Lung (tissue), 17 donors: ENCODE measurements at places on chromosomes 1 and 21. TPM values are rescaled to one million over a fixed set of nuclear protein-coding genes. Genes with fewer than 3 reads are reported as not detected.
A peak's percentile ranks its signal among the peaks of the same experiment; 100 is the strongest.

DNA sequence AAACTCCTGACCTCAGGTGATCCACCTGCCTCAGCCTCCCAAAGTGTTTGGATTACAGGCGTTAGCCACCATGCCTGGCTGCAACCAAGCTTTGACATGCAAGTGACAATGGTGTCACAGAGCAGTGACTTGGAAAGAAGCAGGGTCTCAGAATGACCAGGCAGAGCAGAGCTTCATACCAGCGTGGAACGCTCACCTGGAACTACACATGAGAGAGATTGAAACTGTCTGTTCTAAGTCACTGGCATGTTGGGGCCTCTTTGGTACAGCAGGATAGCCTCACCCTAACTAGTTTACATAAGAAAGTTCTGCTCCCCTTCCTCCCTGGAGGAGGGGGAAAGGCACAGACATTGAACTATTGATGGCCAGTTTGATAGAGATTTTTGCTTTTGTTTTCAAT lies 47.5 kb upstream of the ITPKB start:
- DNase-seq = no peak

DNA sequence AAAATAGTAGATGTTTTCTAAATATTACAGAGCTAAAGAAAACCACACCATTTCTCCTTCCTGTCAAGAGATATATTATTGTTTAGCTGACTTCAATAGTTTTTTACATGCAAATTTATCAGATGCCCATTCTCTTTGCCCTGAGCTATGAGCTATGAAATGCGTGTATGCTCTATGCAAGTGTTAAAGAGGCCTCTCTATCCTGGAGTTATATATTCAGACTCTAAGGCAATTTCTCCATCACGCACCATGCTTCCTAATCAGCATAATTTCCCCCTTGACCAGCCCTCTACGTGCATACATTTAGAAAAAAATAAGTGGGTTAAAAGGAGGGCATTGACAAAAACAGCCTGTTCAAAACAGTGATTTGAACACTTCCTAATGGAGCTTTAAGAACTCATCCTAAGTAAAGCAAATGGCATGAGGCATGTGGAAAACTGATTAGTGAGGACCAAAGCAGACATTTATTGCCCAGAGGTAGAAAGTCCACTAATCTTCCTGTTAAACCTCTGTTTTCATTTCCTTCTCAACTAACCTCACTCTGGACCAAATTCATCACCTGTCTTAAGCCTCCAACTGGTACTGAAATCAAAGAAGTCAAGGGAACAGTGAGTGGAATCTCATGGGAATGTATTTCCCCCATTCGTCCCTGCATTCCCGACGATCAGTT lies 565.8 kb upstream of the PKN2 start:
- DNase-seq = no peak

- DNase-seq = no peak
These were observed 4.4 kb downstream of the NME7 start for GRCh38 chr1:169363046-169363730.

- no peak for DNase-seq
These were observed 310.2 kb upstream of the AJAP1 start for GRCh38 chr1:4344065-4344732.

DNA sequence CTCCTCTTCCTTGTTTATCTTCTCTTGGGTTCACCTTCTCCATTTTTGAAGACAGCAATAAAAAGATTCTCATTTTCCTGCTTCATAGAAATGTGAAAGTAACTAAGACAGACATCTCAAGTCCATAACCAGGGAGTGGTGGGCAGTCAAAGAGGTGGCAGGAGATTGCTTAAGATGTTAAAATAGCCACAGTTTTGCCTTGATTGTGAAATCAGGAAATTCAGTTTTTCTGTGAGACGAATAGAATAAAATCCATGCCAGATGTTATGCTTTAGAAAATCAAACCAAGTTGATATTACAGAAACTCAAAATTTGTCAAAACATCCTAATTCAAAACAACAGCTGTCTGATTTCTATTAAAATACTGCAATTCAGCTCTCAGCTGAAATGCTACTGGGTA lies 57.2 kb downstream of the TNN start:
- peak; percentile 79 for DNase-seq

DNA sequence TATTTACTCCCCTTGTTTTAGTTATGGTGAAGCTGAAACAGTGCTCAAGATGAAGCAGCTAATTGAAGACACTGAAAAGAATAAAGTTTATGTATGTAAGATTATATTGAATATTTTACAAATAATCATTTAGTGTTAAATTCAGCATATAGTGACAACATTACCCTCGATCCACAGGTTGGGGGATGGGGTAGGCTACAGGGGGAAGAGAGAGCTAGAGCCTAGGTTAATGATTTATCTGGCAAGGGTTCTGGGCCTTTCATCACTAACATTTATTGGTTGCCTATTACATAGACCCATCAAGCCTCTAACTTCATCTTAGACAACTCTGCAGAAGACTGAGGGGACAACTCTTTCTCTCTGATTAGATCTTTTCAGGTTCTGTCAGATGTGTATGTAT lies 21.3 kb downstream of the ZCCHC17 start:
- no peak for DNase-seq

DNA sequence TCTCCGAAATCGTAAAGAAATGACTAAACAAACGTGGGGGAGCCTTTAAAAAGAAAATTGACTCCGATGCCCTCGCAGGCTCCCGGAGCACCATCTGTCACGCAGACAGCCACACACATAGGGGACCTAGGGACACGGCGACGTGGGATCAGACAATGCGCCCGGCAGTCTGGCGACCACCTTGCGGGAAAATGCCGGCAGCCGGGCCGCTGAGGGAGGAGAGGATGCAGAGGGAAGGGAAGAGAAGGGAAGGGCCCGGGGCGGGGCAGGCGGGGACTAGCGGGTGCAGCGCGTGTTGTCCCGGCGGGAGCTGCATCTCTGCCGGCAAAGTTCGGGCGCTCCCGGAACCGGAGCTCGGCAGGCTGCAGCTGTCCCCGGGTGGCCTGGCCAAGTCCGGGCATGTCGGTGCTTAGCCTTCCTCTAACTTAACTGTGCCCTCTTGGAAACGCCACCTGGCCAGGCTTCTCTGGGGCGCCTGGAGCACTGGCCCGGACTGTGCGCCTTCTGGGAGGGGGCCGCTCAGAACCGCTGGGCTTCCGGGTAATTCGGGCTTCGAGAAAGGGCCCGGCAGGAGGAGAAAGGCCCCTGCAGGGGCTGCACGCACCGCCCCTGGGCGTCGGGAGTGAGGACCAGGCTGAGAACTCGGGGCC lies 1.8 kb downstream of the NHLH2 start:
- DNase-seq = peak; percentile 19

DNA sequence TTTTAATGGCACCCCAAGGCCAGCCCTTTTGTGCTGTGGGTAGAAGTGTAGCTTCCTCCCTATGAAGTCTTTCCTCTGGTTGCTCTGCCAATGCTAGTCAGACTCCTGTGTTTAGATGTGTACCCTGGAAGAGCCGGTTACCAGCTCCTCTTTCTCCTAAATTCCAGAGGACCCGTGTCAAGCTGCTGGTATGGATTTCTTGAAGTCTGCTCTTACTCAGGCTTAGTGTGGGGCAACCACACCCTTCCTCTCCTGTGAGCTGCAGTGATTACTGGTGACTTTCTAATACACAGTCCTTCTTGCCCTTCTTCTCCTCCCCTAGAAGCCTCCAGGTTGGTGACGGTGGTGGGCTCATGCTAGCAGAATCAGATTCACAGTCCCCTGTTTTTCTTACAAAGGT lies 74.1 kb upstream of the AKT3 start:
- DNase-seq = no peak

- no peak for DNase-seq
These were observed 205.4 kb downstream of the NFIA start for GRCh38 chr1:61287734-61288133.

- no peak for DNase-seq
These were observed 32.2 kb downstream of the KLHDC7A start for GRCh38 chr1:18512883-18513282.

DNA sequence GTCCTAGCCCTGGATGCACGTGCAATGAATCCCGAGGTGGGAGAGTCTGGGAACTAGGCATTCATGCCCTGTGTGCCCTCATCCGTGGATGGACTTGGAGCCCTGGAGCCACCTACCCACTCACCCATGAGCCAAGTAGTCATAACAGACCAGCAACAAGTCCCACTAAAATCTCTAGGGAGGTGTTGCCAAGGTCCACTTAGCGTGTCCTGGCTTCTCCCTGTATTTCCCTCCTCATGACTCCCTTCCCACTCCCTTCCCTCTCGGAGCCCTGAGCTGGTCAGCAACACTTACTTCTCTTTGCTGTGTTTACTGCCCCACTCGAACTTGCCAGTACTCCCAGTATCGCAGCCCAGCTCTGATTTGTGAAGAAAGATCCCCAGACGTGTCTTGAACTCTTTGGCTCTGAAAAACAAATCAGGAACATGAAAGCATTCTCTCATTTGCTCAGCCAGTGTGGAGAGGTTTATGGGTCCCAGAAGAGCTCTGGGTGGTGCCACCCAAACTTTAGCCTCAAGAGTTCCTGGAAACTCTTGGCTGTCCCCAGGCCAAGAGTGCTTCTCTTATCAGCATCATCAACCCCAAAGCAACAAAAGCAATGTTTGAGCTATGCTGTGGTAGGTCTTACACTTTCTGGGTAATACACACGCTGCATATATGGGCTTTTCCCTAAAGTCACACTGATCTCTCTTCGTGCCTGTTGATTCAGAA lies 1.1 kb downstream of the RGS16 start:
- no peak for DNase-seq

- no peak for DNase-seq
These were observed 13.5 kb downstream of the SLC2A1 start for GRCh38 chr1:42945164-42945563.

DNA sequence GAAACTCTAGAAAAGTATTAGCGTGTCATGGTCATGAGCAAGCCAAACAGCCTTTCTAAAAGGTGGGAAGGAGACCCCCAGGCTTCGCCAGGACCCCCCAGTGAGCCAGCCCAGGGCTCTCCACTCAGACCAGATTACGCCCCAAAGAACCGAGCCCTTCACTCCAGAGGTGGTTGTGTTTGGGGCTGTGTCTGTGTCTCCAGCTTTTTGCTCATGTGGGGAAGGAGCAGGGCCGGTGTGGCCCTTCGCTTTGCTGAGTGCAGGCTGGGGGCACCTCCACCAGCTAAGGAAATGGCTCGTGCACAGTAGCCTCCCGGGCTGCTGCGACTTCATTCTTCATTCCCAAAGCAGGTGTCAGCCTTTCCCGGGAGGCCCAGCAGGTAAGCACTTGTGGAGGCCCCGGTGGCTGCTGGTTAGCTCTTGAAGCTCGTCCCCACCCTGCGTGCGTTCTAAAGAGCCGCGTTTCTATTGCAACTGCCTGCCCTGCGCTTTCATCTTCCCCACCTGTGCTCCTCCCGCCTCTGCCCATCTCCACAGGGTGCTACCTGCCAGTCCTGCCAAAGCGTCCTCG lies 531 bp downstream of the TSPEAR start:
- peak; percentile 64 for DNase-seq

DNA sequence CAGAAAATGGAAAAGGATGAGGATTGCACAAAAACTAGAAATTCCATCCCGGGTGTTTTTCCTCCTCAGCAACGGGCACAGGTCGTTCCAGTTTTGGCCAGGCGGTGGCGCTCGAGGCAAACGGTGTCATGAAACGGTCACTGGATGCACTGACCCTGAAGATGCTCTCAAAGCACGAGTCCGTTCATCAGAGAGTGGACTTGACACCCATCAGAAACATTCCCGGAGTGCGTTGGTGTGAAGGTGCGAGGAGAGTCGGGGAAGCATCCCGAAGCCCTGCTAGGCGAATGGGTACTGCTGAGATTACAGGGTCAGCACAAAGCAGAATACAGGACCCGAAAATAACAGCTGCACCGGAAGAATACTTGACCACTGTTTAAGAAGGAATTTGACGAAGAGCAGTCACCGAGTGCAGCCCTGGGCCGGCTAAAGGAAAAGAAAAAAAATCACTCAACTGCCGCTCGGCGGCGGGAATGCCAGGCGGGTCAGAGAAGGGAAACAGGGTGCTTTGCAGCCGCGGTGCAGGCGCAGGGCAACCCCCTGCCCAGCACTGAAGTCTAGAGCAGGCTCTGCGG lies 71.7 kb upstream of the ETS2 start:
- peak; percentile 90 for DNase-seq

DNA sequence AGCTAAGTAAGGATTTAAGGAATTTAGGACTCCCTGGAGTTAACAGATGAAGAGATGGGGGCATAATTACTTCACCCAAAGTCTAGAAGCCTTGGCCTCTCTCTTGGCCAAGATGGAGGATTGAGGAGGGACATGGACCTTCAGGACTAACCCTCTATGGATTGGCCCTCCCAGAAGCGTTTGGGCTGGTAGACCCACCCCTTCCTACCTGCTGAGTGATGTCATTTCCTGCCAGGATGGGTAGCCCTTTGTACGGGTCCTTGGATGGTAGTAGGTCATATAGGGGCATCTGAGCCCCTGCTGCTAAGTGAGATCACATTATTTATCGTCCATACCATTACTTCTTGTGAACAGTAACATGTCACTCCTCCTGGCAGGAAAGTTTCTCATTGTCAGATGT lies 17.7 kb downstream of the LURAP1 start:
- DNase-seq = no peak

- no peak for DNase-seq
These were observed 68.5 kb upstream of the ADAM30 start for GRCh38 chr1:119964673-119965363.

DNA sequence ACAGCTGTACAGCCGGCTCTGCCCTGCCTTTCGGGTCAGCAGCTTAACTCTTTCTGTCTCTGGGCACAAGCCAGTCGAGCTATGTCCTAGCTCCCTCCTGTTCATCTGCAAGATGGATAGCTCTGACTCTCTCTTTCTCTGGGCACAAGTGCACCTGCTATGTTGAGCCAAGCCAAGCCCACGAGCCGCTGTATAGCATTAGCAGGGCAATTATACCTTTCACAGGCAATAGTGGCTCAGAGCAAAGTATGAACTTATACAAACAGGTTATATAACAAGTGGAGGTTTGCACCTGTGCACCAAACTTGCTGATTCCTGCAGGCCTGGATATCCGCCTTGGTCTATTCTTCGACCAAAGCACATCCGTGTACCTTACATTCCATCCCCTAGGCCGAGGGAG lies 33.0 kb upstream of the CR2 start:
- no peak for DNase-seq

- DNase-seq = peak; percentile 62
These were observed 9.8 kb downstream of the COL8A2 start for GRCh38 chr1:36115200-36115669.

DNA sequence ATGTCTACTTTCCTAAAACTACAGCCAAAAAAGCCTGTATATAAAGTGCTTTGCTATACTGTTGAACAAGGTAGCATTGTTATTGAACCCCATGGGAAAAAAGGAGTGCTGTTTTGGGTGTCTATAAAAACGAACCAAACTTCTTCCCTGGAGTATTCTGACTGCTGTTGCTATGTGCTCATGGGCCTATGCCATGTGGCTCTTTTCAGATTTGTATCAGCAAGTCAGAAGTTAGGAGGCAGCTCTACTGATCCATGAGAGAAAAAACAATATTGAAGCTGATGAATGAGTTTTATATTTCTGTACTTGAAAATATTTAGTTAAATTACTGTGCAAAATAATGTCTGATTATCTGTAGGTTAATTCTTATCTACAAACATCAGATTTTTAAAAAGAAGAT lies 66.5 kb downstream of the ADGRL2 start:
- no peak for DNase-seq

- DNase-seq = no peak
These were observed 13.6 kb upstream of the SPEN start for GRCh38 chr1:15833842-15834405.

The FAM131C gene
- not detected for total RNA-seq

The RGS8 gene
- not detected for total RNA-seq

The DYRK1A gene
- total RNA-seq = 149 TPM

The LCE5A gene
- total RNA-seq = not detected

The PGLYRP4 gene
- total RNA-seq = 3.1 TPM

The PIGC gene
- 17.9 TPM for total RNA-seq

The C4BPA gene
- 203 TPM for total RNA-seq

The NRIP1 gene
- total RNA-seq = 35.5 TPM

The NTMT2 gene
- not detected for total RNA-seq

The TFF3 gene
- 37.8 TPM for total RNA-seq

The GUCA2A gene
- not detected for total RNA-seq
